CD4-positive, alpha-beta T cell treated with Interleukin-17A for 1 hour (primary cell): ENCODE measurements at places on chromosomes 1 and 21.

DNA sequence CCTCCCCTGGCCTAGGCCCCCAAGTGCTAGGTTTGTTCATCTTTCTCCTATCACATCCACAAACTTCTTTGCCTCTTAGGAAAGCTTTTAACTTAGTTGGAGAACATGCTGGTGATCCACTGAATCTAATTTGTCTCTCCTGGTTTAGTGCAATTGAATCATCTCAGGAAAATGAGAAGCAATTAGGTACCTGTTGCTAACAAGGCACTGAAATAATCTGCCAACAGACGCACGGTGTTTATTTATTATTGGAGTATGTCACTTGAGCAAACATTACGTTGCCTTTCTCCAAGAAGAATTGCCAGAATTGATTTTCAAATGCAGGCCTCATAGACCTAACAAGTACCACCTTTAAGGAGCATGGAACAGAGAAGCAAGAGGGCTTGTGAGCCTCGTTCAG, 309.4 kb downstream of the NFIA start:
- no peak for DNase-seq

DNA sequence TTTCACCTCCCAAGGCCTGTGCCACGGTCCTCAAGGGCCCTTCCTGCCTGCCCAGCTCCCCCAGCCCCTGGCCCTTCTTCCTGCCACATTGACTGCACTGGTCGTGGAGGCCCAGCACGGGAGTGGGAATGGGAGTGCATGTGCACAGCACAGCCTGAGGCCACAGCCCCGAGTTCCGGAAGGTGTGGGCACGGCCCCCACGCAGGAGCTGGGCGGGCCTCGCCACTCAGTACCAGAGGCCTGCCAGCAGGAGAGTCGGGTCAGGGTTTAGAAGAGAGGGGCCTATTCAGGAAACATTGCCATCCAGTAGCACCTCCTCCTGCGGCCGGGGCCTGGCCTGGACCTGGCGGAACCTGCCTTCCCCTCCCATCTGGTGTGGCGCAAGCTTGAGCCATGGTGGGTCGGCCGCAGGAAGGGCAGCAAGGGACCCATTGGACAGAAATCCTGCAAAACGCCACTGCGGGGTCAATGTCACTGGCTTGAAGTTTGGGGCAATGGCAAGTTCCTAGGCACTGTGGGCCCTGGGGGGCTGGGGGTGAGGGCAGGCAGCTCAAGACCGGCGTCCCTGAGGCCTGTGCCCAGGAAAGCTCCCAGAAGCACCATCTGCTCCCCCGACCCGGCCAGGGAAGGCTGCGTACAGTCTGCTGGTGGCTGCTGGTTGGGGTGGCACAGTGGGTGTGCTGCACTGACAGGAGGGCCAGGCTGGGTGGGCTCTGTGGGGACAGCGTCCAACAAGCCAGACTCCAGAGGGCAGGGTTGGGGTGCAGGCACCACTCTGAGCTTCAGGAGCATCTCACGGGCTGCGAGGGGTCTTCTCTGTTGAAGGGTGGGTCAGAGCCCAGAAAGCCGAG, 1.8 kb upstream of the TMEM52 start:
- DNase-seq = no peak

GRCh38 chr1:89989799-89990198, 5.1 kb upstream of the ZNF326 start:
- no peak for DNase-seq

DNA sequence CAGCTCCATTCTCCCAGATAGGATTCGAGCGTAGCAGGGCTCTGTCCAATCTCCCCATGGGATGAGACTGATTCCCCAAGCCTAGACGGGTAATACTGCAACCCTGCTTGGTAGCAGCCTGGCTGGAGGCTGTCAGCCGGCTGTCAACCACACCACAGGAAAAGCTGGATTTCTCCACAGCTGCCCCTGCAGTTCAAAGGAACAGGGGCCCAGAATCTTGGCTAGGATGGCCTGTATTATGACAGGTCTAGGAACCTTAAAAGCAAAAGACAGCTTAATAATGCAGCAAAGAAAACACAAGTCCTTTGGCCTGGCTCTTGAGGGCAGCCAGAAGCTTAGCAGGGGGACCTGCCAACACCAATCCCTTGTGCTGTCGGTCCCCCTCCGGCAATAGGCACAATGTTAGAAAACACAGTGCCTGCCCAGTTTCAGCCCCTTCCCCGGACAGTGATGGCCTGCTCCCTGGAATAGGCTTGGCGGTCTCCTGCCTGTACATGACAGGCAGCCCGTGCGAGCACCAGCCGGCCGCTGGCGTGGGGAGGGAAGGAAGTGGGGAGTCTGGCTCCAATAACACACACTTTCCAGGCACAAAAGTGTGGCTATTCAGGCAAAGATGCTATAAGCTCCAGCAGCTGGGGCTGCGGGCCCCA, 90.5 kb downstream of the TRABD2B start:
- no peak for DNase-seq

GRCh38 chr1:247962911-247963588, 2.0 kb upstream of the OR2AK2 start:
- DNase-seq = no peak

GRCh38 chr1:98177751-98178150, 256.9 kb upstream of the DPYD start:
- no peak for DNase-seq

GRCh38 chr1:26274801-26275425, 5.0 kb upstream of the SH3BGRL3 start:
- no peak for DNase-seq

DNA sequence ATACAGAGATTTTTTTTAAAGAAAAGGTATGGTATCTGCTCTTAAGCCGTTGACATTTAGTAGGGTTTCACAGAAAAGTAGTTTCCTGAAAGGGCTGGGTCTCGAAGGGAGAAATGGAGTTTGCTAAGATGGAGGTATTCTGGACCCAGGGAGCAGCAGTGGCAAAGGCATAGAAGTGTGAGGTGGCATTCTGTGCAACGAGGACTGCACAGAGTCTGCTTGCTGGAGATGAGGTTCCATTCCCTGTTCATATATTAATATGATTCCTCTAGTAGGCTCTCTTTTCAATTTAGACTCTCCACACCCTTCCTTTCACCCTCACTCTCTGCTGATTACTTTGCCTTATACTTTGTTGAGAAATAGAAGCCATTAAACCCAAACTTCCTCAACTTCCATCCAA, 38.5 kb upstream of the PODN start:
- DNase-seq = no peak

GRCh38 chr21:28683982-28684752, 308.5 kb downstream of the LTN1 start:
- no peak for DNase-seq

- no peak for DNase-seq
Observed at GRCh38 chr1:62912028-62912638, 128.2 kb downstream of the ATG4C start.
